ENCODE measurements at places on chromosomes 12 and 14. TPM values are rescaled to one million over a fixed set of nuclear protein-coding genes. Genes with fewer than 3 reads are reported as not detected.

DNA sequence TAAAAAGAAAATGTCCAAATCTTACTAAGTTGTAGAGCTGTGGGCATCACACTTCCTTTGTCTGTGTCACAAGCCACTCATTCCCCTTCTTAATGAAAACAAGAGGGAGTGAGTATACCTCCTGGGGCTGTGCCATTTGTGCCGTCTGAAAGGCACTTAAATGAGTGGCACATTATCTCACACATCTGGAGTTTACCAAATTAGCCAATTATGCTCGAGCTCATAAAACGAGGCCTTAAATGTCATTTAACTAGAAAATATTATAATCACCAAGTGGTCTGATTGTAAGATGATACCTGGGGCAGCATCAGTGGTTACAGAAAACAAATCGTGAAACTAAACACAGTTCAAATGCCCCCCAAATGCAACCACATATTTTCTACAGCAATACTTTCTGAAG, 146.1 kb downstream of the PAX9 start:
- ATAC-seq, result no peak

GRCh38 chr14:44940211-44940610, 21.5 kb downstream of the KLHL28 start:
- no peak for ATAC-seq

GRCh38 chr14:24117179-24117578, 2.4 kb upstream of the NRL start:
- no peak for ATAC-seq

- ATAC-seq, result no peak
Observed at GRCh38 chr12:22473212-22473611, 71.1 kb downstream of the C2CD5 start.

DNA sequence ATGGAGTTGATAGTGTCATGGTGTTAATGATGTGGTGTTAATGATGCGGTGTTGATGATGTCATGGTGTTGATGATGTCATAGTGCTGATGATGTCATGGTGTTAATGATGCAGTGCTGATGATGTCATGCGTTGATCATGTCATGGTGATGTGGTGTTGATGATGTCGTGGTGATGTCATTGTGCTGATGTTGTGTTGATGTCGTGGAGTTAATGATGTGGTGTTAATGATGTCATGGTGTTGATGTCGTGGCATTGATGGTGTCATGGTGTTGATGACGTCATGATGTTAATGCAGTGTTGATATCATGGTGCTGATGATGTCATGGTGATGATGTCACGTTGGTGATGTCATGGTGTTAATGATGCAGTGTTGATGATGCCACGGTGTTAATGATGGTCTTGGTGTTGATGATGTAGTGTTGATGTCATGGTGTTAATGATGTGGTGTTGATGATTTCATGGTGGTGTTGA, 49.1 kb upstream of the RIMBP2 start:
- no peak for ATAC-seq

The COQ10A gene
- 3.1 TPM for total RNA-seq

The DIO2 gene
- 58.4 TPM for total RNA-seq

The APOLD1 gene
- 3.1 TPM for total RNA-seq

The GZMH gene
- total RNA-seq, result not detected

The GPR65 gene
- 0.20 TPM for total RNA-seq

The NELL2 gene
- 3.0 TPM for total RNA-seq

The FOXN4 gene
- not detected for total RNA-seq
